Activated naive CD8-positive, alpha-beta T cell treated with anti-CD3 and anti-CD28 coated beads for 36 hours (primary cell): ENCODE measurements at places on chromosomes 5 and 9. TPM values are rescaled to one million over a fixed set of nuclear protein-coding genes. Genes with fewer than 3 reads are reported as not detected.

- no peak for DNase-seq
Measured at GRCh38 chr9:113465599-113466140, 2.1 kb downstream of the RGS3 start.

DNA sequence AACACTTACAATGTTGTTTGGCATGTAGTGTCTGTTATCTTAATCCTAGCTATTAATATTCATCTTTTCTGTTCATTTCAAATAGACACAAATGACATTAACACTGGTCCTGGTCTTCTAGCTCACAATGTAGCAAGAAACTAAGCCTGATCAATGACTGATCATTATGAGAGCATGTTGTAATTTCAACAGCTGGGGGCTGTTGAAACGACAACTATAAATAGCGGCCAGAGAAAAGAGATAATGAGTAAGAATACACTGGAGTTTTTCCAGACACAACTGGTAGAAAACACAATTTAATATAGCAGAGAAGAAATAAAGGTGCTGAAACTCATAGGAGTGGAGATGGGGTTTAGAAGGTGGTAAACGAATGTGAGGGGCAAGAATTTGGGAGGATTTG is 89.2 kb downstream of the HTR4 start:
- DNase-seq: no peak

DNA sequence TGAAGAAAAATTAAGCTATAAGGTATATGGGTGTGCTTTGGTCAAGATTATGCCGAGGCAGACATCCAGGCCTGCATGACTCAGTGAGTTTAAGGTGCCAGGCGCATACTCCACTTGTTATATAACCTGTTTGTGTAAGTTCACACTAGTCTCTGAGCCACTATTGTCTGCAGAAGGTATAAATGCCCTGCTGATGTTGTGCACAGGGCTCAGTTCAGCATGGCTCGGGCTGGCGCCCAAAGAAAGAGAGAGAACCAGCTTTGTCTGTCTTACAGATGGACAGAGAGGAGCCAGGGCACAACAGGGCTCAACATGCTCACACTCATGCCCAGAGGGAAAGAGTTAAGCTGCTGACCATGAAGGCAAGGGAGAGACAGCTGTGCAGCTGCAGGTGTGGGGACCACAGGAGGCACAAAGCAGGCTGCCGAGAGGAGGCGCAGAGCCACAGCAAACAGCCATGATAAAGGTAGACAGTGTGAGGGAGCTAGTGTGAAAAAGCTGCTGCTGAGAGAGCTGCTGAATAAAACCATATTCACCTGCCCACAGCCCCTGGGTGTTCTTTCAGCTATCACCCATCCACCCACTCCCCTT is 1587.6 kb upstream of the C9orf72 start:
- DNase-seq: no peak

GRCh38 chr5:19885040-19885824 is 102.8 kb downstream of the CDH18 start:
- DNase-seq: no peak

The SCGB3A2 gene
- total RNA-seq: not detected

The RAB3C gene
- total RNA-seq: not detected

The PDE8B gene
- not detected for total RNA-seq
